Effector memory CD8-positive, alpha-beta T cell (primary cell): ENCODE measurements at places on chromosomes 5 and 9.

- no peak for DNase-seq
Measured at GRCh38 chr9:38447703-38448102, 23.4 kb upstream of the IGFBPL1 start.

DNA sequence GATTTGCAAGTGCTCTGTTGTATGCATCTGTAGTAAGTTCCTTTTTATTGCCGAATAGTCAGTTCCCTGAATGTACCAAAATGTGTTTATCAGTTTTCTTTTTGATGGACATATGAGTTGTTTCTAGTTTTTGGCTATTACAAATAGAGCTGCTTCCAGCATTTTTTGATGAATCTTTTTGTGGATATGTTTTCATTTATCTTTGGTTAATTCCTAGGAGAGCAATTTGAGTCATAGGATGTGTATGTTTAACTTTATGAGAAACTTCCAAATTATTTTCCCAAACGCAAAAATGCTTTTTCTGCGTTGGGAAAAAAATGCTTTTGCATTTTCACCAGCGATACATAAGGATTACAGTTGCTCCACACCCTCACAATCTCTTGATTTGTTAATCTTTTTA, 287.7 kb downstream of the FER start:
- no peak for DNase-seq

GRCh38 chr5:173719731-173720082, 103.3 kb upstream of the BOD1 start:
- no peak for DNase-seq

- DNase-seq: no peak
Measured at GRCh38 chr5:141783005-141783946, 94.9 kb downstream of the PCDH1 start.

GRCh38 chr5:134444941-134445471, 33.3 kb upstream of the CDKN2AIPNL start:
- DNase-seq: no peak

DNA sequence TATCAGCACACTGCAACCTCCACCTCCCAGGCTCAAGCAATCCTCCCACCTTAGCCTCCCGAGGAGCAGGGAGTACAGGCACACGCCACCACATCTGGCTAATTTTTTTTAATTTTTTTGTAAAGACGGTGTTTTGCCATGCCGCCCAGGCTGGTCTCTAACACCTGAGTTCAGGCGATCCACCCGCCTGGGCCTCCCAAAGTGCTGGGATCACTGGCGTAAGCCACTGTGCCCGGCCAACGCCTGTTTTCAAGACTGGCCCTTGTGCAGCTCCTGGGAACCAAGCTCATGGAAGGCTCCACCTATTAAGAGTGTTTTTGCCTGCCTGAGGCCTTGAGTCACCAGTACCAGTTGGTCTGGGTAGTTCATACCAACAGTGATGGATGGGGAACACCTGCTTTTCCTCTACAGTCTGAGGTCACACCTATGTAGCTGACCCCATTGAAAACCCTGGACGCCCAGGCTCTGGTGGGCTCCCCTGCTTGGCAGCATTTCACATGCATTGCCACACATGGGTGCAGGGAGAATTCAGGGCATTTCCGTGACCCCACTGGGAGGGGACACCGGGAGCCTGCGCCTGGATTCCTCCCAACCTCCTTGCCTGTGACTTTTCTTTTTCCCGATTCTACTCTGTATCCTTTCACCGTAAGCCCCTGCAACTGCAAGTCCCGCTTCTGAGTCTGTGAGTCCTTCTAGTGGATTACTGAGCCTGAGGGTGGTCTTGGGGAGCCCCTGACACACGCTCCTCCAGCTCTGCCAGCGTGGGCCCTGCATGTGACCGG, 63.5 kb downstream of the ZNF354C start:
- no peak for DNase-seq
